ENCODE measurements at places on chromosomes 1 and 21. TPM values are rescaled to one million over a fixed set of nuclear protein-coding genes. Genes with fewer than 3 reads are reported as not detected.

Gene GCSAML
- total RNA-seq = not detected

DNA sequence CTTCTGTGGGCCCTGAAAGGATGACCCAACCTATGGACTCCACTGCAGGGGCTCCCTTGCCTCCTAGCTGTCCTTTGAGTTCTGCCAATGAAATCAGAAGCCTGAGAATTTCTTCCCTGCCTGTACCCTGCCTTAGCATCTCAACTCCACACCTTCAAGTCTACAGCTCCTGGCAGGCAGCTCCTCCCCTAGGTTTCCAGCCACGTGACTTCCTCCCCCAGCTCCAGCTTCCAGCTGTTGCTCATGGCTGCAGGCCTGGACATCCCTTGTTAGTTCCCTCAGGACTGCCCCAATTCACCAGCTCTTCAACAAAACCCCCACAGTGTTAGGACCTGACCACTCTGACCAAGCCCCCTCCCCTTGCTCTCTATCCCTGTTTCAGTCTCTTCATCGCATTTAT, 2.4 kb downstream of the RCAN1 start:
- peaks cover 19% of the 10 kb centered on the region for H3K4me1 ChIP-seq
- no peaks in the 10 kb centered on the region for H3K27me3 ChIP-seq
- no peak overlapping the region for H3K27ac ChIP-seq
- no peak overlapping the region for H3K4me3 ChIP-seq

Gene NFASC
- total RNA-seq = not detected

Gene TCHH
- not detected for total RNA-seq

- H3K4me1 ChIP-seq = peaks cover 49% of the 10 kb centered on the region
- DNase-seq = peak; percentile 88
- no peaks in the 10 kb centered on the region for H3K27me3 ChIP-seq
- no peak overlapping the region for H3K27ac ChIP-seq
- peaks cover 3% of the 10 kb centered on the region for H3K36me3 ChIP-seq
- H3K4me3 ChIP-seq = no peak overlapping the region
Measured at GRCh38 chr1:85615586-85616363, 35.2 kb downstream of the CCN1 start.

Data from chondrocyte (in vitro differentiated cells).